Ammon's horn (tissue), 1 donor: ENCODE measurements at places on chromosomes 3 and 15.

GRCh38 chr3:107461721-107462120, 61.0 kb upstream of the BBX start:
- no peak for DNase-seq

DNA sequence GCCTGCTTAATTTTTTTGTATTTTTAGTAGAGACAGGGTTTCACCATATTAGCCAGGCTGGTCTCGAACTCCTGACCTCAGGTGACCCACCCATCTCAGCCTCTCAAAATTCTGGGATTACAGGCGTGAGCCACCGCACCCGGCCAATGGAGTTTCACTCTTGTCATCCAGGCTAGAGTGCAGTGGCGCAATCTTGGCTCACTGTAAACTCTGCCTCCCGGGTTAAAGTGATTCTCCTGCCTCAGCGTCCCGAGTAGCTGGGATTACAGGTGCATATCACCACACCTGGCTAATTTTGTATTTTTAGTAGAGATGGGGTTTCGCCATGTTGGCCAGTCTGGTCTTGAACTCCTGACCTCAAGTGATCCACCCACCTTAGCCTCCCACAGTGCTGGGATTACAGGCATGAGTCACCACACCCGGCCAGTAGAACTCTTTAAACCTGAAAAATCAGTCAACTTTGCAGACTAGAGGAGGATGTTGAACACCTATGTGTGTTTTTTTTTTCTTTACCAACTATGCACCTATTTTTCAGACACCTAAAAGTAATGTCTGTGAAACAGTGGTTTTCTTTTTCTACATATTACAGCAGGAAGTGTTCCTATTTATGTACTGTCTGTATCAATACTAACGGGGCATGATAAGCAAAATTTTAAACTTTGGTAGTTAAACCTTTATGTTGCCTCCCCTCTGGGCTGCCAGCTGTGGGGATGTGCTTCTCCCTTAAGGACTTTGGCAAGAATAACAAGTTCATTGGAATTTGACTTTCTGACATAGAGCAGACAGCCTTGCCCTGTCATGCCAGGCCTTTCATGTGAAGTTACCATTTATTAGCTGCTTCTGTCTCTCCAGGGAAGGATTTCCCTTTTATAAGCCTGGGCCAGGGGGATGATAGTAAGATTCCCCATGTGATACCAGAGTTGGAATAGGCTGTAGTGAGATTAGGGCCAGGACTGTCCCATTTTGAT, 8.1 kb downstream of the ARIH2 start:
- DNase-seq = no peak

DNA sequence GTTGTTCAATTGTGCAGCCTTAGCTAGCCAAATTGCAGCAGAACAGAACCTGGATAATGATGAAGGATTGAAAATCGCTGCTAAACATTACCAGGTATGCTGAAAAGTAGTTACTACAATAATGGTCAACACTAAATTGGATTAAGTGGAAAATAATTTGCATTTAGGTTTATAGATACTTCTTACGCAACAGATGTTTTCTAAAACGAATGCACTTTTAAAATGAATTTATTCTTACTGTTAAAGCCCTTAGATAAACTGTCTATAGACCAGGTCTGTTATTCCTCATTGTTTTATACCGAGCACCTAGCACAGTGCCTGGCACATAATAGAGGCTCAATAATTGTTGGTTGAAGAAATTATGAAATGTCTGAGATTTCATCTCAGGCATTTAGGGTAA, 23.6 kb downstream of the PDCD6IP start:
- no peak for DNase-seq

DNA sequence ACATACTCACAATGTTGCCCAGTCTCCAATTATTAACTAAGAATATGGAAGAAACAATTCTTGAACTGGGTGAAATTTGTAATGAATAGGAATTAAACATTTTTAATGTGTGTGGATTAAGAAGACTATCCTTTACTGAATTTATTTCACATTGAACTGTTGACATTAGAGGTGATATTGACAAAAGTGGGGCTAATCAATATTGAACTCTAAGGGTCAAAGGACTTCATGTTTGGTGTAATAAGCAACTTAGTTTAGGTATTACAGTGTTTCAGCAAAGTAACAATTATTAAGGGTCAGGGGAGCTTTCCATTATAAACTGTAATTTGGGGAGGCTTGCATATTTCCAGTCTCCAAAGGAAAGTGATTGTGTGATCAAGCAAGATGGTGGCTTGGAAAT, 16.2 kb upstream of the NANOGP8 start:
- no peak for DNase-seq

DNA sequence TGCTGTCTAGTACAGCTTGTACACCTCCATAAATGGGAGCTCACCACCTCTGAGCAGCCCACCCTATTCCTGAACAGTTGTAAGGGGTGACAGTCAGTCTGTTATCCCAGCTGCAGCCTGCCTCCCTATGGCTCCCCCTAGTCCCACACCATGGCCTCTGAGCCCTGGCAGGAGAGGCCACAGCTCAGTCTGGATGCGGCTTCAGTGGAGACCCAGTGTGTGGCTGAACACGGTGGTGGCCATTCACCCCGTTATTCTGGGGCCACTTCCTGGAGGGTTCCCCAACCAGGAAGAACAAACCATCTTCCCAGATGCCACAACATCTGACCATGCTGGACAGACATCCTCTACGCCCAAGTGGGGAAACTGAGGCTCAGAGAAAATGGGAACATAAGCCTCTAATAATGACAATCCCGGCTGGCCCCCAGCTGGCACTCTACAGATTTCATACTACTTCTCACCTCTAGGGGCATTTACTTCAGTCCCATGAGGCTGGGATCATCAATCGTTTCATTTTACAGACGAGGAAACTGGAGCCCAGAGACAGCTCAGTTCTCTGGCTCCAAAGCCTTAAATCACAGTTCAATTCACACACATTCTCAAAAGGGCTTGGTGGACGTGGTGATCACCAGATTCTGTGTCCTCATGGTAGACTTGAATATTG, 9.2 kb upstream of the GRIP2 start:
- DNase-seq = no peak

- DNase-seq = no peak
These were observed 192.5 kb upstream of the TSC22D2 start for GRCh38 chr3:150215616-150216015.

DNA sequence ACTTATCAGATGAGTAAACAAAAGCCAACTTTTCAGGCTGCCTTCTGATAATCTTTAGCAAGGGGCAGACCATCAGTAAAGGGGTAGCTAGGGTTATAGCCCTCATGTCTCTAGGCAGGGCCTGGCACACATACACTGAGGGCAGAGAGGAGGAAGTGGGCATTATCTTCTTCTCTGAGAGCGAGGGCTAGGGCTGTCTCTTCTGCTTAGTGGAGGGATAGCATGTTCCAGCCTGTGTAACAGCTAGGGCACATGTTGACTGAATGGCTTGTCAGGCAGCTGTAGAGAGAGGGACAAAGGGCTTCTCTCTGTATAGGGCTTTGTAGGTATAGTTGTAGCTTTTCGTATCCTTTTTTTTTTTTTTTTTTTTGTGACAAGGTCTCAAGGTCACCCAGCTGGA, 17.8 kb downstream of the CRTC3 start:
- DNase-seq = peak; percentile 26

GRCh38 chr3:190446573-190447279, 3.0 kb downstream of the TMEM207 start:
- no peak for DNase-seq

GRCh38 chr3:161800985-161801559, 304.5 kb downstream of the OTOL1 start:
- DNase-seq = no peak

GRCh38 chr3:190381441-190381840, 6.5 kb upstream of the CLDN16 start:
- DNase-seq = no peak

- DNase-seq = no peak
These were observed 65.4 kb downstream of the RASGRF1 start for GRCh38 chr15:79025201-79025600.

GRCh38 chr15:49979705-49980382, 139.2 kb downstream of the ATP8B4 start:
- no peak for DNase-seq

DNA sequence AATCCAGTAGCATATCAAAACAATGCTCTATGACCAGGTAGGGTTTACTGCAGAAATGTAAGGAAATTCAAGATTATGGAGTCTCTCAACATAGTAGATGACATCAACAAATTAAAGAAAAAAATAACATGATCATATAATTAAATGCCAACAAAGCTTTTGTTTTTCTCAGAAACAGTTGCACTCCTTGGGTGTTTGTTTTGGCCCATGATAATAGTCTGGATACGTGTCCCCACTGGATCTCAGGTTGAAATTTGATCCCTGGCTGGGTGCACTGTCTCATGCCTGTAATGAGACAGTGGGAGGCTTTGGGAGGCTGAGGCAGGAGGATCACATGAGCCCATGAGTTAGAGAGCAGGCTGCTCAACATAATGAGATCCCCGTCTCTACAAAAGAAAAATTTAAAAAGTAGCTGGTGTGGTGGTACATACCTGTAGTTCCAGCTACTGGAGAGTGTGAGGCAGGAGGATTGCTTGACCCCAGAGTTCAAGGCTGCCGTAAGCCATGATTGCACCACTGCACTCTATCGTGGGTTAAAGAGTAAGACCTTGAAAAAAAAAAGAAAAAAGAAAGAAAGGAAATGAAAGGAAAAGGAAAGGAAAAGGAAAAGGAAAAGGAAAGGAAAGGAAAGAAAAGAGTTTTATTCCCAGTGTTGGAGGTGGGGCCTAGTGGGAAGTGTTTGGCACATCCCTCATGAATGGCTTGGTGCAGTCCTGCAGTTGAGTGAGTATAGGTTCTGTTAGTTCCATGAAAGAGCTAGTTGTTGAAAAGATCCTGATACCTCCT, 53.3 kb upstream of the FOXB1 start:
- no peak for DNase-seq

DNA sequence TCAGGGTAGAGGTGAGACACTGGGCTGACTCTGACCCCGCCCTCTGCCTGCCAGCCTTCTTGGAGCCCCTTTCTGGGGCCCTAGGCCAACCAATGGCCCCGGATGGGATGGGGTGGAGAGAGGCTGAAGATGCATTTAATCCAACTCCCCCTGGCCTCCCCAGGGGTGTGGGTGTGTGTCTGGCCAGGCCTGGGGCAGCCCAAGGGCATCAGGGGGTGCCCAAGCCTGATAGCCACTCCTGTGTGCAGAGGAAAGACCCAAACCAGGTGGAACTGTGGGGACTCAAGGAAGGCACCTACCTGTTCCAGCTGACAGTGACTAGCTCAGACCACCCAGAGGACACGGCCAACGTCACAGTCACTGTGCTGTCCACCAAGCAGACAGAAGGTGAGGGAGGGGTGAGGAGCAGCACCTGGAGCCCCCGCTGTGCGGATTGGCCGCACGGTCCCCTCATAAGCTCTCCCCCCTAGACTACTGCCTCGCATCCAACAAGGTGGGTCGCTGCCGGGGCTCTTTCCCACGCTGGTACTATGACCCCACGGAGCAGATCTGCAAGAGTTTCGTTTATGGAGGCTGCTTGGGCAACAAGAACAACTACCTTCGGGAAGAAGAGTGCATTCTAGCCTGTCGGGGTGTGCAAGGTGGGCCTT, 9.5 kb downstream of the SPINT1 start:
- DNase-seq = no peak

DNA sequence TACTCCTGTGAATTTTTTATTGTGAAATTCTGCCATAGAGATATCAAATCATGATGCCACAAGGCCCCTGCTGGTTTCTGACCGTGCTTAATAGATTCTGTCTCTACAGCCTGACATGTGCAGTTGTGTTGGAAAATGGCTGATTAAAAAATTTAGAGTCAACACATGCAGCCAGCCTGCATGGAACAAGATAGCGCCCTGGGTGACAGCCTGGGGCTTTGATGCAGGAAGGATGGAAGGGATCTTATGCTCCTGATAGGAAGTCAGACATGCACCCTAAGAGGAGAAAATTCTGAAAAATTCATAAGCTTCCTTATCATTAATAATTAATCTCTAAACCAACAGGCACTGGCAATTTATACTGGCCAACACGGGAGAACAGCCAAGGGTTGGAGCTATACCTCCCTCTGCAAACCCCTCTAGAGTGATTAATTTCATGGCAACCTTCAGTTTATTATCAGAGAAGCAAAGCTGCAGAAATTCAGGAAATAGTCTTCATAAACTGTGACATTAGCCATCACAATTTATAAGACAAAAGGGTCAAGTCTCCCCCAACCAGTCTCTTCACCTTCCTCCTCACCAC, 198.4 kb downstream of the CADPS start:
- no peak for DNase-seq

GRCh38 chr3:105260385-105260784, 106.3 kb upstream of the ALCAM start:
- no peak for DNase-seq

- DNase-seq = peak; percentile 8
These were observed 75.2 kb downstream of the CHRNA7 start for GRCh38 chr15:32105258-32106241.

DNA sequence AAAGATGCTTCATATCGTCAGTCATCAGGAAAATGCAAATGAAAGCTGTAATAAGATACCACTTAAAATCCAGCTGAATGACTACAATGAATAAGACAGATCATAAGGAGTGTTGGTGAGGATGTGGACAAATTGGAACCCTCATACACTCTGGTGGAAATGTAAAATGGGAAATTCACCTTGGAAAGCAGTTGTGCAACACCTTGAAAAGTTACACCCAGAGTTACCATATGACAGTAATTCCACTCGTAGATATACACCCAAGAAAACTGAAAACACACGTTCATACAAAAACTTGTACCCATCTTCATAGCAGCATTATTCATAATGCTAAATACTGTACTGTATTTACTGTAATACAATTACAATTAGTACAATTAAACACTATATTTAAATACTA, 2.3 kb downstream of the TTC23 start:
- no peak for DNase-seq

DNA sequence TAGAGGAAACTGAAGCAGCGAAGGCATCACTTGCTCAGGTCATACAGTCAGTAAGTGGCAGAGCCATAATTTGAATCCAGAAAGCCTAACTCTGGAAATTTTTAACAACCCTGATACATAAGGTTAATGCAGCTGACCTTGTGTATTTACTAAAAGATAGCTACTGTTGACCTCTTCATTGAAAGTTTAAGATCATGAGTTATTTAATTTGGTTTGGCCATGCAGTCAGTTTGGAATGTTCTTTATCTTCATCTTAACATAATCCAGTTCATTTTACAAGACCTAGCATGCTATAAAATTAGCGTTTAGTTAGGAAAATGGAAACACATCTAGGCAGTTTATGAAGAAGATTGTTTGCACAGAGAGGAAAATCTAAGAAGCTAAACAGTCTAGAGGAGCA, 240.9 kb downstream of the RBMS3 start:
- no peak for DNase-seq

DNA sequence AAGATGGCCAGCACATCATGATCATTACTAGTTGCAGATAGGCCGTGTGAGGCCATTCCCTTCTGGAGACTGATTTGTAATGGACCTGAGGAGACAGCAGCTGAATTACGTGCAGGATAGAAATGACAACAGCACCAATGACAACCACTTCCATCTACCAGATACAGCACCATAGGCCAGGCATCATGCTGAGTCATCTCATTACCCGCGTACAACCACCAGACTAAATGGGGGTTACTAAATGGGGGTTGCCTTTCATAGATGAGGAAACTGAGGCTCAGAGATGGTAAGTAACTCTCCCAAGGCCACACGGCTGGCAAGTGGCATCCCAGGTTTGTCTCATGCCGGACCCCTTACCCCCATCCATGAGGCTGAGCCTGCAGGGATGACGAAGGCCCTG, 32.8 kb upstream of the FAM107A start:
- no peak for DNase-seq

GRCh38 chr3:189144645-189145044, 27.1 kb upstream of the TPRG1 start:
- no peak for DNase-seq

- DNase-seq = no peak
These were observed 6.6 kb downstream of the GPX1 start for GRCh38 chr3:49351521-49352011.
